Stromal cell of bone marrow (primary cell): ENCODE measurements at places on chromosomes 3 and 15.

- no peak for DNase-seq
Observed at GRCh38 chr3:17307887-17308286, 423.1 kb downstream of the PLCL2 start.

- DNase-seq = no peak
Observed at GRCh38 chr3:152835601-152836102, 721 bp downstream of the P2RY1 start.

DNA sequence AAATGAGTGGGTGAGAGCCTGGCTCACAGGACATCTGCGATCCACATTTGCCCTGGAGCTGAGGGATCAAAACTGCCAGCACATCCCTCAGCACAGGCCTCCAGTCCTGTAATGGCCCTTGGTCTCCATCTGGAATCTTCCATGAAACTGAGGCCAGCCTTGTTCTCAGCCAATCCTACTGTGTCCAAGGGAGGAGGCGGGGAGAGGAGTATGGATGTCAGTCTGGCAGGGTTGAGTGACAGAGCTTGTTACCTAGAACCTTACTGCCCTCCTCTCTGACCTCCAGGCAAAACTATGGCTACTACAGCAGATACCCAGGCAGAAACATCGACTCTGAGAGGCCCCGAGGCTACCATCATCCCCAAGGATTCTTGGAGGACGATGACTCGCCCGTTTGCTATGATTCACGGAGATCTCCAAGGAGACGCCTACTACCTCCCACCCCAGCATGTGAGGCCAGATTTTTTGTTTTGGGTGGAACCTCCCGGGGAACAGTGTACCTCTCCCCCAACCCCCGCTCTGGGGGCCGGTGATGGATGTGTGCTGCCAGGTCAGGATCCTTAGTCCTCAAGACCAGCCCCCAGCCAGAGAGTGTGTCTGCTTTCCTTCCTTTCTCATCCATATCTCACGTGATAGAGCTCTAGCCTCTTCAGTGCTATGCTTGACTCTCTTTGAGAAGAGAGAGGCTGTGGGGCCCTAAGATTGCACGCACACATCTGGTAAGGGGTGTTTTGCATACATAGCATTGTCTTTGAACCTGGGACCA, 41.3 kb downstream of the CHDH start:
- DNase-seq = peak; percentile 64

DNA sequence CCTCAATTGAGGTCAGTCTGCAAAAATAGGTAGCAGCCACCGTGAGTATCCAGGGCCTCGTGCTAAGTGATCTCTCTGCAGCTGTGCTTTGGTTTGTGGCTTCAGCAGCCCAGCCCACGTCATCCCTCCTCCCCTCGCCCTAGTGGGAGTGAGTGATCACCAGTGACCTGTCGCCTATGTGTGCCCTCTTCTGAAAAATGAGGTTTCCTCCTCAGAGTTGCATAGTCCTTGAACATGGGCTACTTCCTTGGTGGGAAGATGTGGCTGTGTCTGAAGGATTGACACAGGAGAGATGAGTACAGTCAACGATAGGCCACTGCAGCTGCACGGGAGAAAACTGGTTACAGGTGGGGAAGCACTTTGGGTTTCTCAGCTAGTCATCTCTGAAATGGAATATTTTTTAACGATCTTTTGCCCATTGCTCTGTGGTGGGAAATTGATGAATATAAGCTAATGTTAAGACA, 144.8 kb upstream of the BHLHE40 start:
- no peak for DNase-seq

- no peak for DNase-seq
Observed at GRCh38 chr3:193882091-193882490, 253.9 kb upstream of the HES1 start.

DNA sequence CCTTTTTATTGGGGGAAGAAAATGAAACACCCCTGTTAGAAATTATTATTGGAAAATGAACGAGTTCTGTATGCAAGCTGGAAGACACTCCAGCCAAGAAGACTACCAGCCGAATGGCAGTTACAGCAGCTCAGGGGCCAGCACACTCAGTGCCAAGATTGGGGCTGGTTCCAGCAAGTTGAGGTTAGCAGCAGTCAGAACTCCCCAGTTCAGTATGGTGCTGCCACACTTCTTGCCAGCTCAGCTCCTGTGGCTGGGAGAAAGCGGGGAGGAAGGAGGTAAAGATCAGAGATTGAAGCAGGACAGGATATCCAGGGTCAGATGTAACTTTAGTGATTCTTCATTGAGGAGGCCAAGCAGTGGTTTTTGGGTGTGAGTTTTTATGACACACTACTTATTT, 280.2 kb upstream of the NR2E3 start:
- no peak for DNase-seq

GRCh38 chr15:64596701-64597476, 136.5 kb downstream of the ZNF609 start:
- peak; percentile 46 for DNase-seq

DNA sequence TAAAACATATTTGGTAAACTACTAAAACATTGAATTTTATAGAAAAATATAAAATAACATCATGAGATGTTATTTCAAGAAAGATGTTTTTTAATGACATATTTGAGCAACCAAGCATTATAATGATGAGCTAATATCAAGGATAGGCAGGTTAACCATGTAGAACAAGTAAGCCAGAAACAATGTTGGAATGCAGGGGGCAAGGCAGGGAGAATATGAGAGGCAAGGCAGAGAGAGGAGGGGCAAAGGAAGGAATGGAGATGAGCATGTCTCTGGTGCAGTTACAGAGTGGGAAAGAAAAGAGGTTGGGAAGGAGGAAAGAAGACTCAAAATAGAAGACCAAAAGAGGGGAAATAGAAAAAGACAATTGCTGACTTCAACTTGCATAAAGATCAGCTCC, 390.4 kb downstream of the MCTP2 start:
- no peak for DNase-seq

- no peak for DNase-seq
Observed at GRCh38 chr3:31606453-31606852, 73.7 kb downstream of the STT3B start.

GRCh38 chr15:68776477-68777270, 44.0 kb downstream of the ANP32A start:
- no peak for DNase-seq

- DNase-seq = peak; percentile 95
Observed at GRCh38 chr15:47293466-47294162, 423.7 kb upstream of the SEMA6D start.

GRCh38 chr3:61730056-61730455, 168.7 kb downstream of the PTPRG start:
- no peak for DNase-seq

- DNase-seq = no peak
Observed at GRCh38 chr3:75631541-75631940, 32.6 kb upstream of the FRG2C start.

DNA sequence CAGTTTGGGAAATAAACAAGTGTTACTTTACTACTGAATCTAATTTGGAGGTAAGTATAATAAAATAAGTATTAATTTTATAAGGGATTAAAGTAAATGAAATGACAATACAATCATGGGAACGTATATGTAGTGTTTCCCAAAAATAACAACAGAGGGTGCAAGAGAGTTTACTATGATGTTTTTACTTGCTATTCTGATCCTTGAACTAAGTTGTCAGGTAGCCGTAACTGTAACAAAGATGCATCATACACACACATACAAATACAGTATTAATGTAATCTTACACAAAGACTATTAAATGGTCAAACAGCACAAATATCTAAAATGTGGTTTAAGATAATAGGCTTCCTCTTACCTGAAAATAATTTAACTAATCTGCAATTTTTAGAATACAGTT, 311.4 kb downstream of the TBC1D5 start:
- DNase-seq = no peak

DNA sequence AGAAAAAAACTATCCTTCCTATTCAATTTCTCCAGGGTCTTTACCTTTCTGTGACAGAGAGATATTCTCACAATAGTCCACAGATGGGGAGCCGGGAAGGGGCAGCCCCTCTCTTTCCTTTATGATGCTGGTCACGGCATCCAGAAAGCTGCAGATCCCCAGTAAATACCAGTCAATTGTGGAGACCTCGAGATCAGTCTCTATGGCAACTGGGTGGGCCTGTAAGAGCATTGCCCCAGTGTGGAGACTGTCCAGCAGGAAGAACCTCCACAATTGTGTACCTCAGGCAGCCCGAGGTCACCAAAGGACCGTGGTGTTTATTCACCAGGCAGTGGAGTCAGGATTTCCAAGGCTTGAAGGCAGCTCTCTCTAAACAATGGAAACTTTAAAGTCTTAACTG, 291.2 kb downstream of the NTRK3 start:
- no peak for DNase-seq

DNA sequence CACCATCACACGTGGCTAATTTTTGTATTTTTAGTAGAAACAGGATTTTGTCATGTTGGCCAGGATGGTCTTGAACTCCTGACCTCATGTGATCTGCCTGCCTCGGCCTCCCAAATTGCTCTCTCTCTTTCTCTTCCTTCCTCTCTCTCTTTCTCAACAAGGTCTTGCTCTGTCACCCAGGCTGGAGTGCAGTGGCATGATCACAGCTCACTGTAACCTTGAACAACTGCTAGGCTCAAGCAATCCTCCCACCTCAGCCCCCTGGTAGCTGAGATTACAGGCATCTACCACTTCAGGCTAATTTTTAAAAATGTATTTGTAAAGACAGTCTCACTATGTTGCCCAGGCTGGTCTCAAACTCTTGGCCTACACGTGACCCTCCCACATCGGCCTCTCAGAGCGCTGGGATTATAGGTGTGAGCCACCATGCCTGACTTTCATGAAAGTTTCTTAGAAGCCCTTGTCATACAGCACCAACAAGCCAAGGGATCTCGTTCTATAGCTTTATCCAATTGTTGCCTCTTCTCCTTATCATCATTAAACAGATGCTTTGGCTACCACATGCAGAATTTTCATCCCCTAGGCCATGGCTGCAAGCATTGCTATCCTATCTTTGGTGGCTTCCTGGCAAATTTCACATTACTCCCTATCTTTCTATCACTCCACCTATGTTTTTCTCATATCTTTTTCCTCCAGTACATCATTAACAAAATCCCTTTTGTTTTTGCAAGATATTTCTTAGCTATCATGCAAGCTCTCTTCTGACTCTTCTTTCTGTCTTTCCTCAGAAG, 5.7 kb downstream of the CCDC32 start:
- DNase-seq = no peak

DNA sequence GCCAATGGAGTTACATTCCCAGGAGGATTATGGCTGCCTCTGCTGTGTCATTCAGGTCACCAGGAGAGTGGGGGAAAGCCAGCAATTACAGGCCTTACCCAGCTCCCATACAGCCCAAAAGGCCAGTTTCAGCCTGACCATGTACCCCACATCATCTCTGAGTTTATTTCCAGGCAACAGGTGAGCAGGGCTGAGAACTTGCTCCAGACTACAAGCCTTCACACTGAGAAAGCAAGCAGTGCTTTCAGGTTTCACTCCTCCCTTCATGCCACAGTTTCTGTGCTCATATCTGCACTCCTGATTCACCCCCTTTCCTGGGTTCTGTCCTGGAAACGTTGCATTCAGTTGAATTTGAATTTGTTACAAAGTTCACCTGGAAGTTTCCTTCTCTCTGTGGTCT, 68.1 kb upstream of the ABI3BP start:
- no peak for DNase-seq
